Thoracic aorta (tissue), 2 donors: ENCODE measurements at places on chromosomes 13 and 19. TPM values are rescaled to one million over a fixed set of nuclear protein-coding genes. Genes with fewer than 3 reads are reported as not detected.

The C13orf46 gene
- total RNA-seq = 1.1 TPM

GRCh38 chr13:114157869-114158495 lies 21.1 kb upstream of the CFAP97D2 start:
- no peak for DNase-seq

- no peak for DNase-seq
These were observed 11.0 kb downstream of the CTU1 start for GRCh38 chr19:51097166-51097738.

- DNase-seq = no peak
These were observed 12.7 kb upstream of the FREM2 start for GRCh38 chr13:38674208-38674607.

DNA sequence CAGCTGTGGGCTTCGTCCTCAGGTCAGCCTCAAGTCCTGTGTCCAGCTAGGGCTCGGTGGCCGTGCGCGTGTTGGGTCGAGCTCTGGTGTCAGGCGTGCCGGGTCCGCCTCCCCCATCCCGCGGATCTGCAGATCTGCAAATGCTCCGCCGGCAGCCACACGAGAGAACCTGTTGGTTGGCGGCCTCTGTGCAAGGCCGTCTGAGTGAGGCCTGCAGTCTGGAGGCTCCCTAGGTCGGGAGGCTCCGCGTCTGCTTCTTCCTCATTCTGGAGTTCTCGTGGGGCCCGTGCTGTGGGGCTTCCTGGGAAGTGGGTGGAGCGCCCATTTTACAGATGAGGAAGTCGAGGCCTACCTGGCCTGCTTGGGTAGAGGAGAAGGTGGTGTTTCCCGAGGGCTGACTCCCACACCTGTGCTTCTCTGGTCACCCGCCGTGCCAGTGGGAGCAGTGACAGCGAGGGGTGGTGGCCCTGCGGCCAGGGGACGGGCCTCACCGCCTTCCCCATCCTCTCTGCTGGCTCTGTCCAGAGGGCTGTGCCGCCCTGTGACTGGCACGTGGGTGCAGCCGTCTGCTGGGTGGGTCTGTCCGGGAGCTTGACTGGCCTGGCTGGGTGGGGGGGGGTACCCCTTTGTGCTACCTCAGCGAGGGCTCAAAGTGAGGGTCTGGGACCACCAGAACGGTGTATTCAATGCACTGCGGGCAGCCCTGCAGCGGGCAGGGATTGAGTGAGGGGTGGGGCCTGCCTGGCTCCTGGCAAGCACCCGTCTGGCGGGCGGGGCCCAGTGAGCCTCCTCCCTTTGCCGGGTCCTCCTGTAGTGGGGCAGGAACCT lies 3.3 kb downstream of the CSNK1G2 start:
- DNase-seq = no peak

- no peak for DNase-seq
These were observed 1.6 kb upstream of the MRI1 start for GRCh38 chr19:13762635-13763235.

- DNase-seq = no peak
These were observed 2.2 kb downstream of the CNMD start for GRCh38 chr13:52737451-52737850.

DNA sequence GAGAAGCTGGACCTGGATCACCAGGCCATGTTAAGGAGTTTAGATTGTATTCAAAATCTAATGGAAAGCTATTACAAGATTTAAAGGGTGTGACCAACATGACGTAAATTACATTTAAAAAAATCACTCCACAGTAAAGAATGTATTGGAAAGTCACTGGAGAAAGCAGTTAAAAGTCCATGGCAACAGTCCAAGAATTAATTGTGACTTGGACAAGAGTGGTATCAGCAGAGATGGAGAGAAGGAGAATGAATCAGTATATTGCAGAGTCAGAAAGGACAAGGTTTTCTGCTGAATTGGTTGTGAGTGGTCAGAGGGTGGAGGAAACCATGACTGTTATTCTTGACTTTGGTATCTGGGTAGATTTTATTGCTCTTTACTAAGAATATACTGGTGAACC lies 535.1 kb upstream of the SLITRK1 start:
- DNase-seq = no peak

- no peak for DNase-seq
These were observed 23.3 kb upstream of the SPART start for GRCh38 chr13:36369268-36370107.
